Cardiac atrium fibroblast (primary cell): ENCODE measurements at places on chromosomes 5 and 9. TPM values are rescaled to one million over a fixed set of nuclear protein-coding genes. Genes with fewer than 3 reads are reported as not detected.

Gene ADAMTS2
- 157 and 162 TPM in 2 replicates for total RNA-seq

Gene EGFL7
- 189 and 232 TPM in 2 replicates for total RNA-seq

Gene GHR
- total RNA-seq, result 4.0 and 5.2 TPM in 2 replicates

Gene IL4
- not detected in 2 replicates for total RNA-seq

Gene PCDHGA4
- 4.7 and 6.3 TPM in 2 replicates for total RNA-seq

Gene DMGDH
- 4.9 TPM in 1 of 2 replicates, not detected in the other for total RNA-seq

Gene PDE6A
- not detected in 2 replicates for total RNA-seq

Gene SGCD
- 1.9 and 3.4 TPM in 2 replicates for total RNA-seq

Gene FRRS1L
- 0.16 TPM in 1 of 2 replicates, not detected in the other for total RNA-seq

Gene ZNF454
- total RNA-seq, result 1.1 and 1.9 TPM in 2 replicates

Gene FOXD4L4
- 0.97 TPM in 1 of 2 replicates, not detected in the other for total RNA-seq

Gene TAF11L12
- not detected in 2 replicates for total RNA-seq
